Activated T-cell treated with anti-CD3 and anti-CD28 coated beads, Interleukin-2, amount 50 U/mL, for 1 hour (primary cell): ENCODE measurements at places on chromosomes 11 and 22.
A peak's percentile ranks its signal among the peaks of the same experiment; 100 is the strongest.

DNA sequence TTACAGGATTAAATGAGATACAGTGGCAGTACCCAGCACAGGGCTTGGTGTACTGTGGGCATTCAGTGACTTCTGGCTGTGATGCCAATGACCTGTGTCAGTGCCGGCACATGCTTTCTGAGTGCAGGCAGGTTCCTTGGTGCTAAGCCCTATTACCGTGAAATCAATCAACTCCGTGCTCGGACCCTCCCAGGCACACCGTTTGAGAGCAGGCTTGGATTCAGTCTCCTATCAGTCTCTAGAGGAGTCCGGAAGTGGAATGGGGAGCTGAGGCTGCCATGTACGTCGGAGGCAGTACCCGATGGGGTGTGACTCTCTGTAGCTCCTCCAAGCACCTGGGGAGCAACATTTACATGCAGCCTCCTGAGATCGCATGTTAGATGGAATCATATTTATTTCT, 42.6 kb downstream of the CACNG2 start:
- no peak for DNase-seq

- no peak for DNase-seq
Measured at GRCh38 chr11:746289-747157, 741 bp upstream of the TALDO1 start.

DNA sequence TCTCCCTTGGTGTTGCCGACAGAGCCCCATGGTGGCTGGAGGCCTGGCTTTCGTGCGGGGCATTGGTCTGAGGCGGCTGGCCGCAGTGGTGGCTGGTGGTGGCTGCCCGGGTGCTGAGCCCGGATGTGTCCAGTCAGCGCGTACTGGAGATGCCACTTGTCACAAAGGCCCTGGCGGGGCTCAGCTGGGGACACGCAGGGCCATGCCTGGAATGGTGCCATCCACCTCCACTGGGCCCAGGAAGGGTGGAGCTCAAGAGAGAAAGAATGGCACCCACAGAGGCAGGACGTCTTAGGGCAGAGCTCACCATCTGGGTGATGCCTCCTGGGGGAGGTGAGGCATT, 92.5 kb downstream of the CEP164 start:
- no peak for DNase-seq

- DNase-seq = no peak
Measured at GRCh38 chr11:69078930-69079605, 30.3 kb downstream of the TPCN2 start.

DNA sequence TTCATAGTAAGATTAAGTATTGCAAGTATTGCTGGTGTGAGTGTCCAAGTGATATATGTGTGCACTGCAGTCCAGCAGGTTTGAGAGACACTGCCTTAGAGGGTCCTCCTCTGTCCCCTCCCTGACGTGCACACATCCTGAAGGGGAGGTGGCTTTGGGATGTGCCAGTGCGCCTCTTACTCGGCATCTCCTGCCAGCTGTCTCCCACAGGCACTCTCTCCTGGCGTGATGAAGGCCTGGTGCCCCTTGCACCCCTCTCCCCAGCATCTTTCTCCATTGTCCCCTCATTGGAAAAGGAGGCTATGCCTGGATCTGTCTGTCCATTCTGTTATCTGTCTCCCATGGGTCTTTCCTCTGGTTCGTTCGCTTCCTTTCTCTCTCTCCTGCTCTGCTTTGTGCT, 24.2 kb downstream of the GTPBP1 start:
- peak; percentile 13 for DNase-seq

GRCh38 chr11:1751999-1752906, 1.9 kb upstream of the IFITM10 start:
- DNase-seq = no peak

- DNase-seq = no peak
Measured at GRCh38 chr11:57175478-57175877, 6.3 kb upstream of the LRRC55 start.
